ENCODE measurements at places on chromosomes 12 and 14. TPM values are rescaled to one million over a fixed set of nuclear protein-coding genes. Genes with fewer than 3 reads are reported as not detected.

Gene NUBPL
- 5.9 TPM for polyA plus RNA-seq

- peaks cover 2% of the 10 kb centered on the region for H3K27me3 ChIP-seq
- H3K27ac ChIP-seq: peak overlapping the region; percentile 97
- H3K4me1 ChIP-seq: peaks cover 100% of the 10 kb centered on the region
Observed at GRCh38 chr14:22474730-22475351, 114.2 kb downstream of the DAD1 start.

GRCh38 chr12:17348311-17348710 lies 741.7 kb downstream of the RERGL start:
- H3K4me1 ChIP-seq: no peaks in the 10 kb centered on the region
- no peaks in the 10 kb centered on the region for H3K27me3 ChIP-seq
- DNase-seq: no peak
- no peak overlapping the region for H3K27ac ChIP-seq
- H3K36me3 ChIP-seq: no peaks in the 10 kb centered on the region

DNA sequence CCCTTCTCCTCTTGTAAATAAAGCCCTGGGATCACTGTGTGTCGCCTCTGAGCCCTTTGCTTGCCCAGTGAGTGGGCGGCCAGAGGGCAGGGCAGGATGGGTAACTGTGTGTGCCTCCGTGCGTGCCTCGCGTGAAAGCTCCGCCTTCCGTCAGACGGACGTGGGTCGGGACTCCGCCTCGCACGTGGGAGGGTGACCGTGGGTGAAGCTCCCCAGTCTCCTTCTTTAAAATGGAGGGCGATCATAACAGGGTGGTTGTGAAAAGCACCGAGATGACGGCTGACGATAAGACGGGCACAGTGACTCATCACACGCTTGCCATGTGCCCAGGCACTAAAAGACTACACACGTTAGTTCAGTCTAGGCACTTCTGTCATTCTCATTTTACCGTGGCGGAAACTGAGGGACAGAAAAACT lies 9.2 kb downstream of the PHB2 start:
- peak overlapping the region; percentile 79 for H3K4me3 ChIP-seq
- peak overlapping the region; percentile 98 for H3K27ac ChIP-seq
- H3K27me3 ChIP-seq: peaks cover 15% of the 10 kb centered on the region
- H3K4me1 ChIP-seq: peaks cover 70% of the 10 kb centered on the region

DNA sequence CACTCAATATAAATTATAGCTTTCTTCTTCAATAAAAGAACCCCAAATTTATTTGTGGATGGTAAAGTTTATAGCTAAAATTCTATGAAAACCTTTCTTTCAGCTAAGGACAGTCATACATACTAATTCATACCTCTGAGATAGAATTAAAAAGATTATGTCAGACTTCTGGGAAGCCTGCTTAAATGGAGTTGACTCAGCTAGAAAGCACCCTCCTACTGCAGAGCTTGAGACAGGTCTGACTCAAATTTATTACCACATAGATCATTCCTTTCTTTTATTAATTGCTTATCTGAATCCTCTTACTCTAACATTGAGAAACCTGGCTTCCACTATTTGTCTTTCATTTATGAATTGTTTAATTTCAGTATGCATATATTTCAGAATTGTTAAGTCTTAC lies 1007.0 kb upstream of the LRFN5 start:
- H3K4me3 ChIP-seq: no peak overlapping the region
- no peaks in the 10 kb centered on the region for H3K27me3 ChIP-seq
- no peaks in the 10 kb centered on the region for H3K36me3 ChIP-seq
- no peak for DNase-seq
- H3K4me1 ChIP-seq: no peaks in the 10 kb centered on the region

Gene TAS2R8
- polyA plus RNA-seq: not detected

- peak overlapping the region; percentile 93 for H3K4me3 ChIP-seq
- peaks cover 27% of the 10 kb centered on the region for H3K27me3 ChIP-seq
- DNase-seq: no peak
- no peaks in the 10 kb centered on the region for H3K36me3 ChIP-seq
- H3K4me1 ChIP-seq: peaks cover 49% of the 10 kb centered on the region
Observed at GRCh38 chr14:53153702-53154112, 584 bp upstream of the DDHD1 start.

DNA sequence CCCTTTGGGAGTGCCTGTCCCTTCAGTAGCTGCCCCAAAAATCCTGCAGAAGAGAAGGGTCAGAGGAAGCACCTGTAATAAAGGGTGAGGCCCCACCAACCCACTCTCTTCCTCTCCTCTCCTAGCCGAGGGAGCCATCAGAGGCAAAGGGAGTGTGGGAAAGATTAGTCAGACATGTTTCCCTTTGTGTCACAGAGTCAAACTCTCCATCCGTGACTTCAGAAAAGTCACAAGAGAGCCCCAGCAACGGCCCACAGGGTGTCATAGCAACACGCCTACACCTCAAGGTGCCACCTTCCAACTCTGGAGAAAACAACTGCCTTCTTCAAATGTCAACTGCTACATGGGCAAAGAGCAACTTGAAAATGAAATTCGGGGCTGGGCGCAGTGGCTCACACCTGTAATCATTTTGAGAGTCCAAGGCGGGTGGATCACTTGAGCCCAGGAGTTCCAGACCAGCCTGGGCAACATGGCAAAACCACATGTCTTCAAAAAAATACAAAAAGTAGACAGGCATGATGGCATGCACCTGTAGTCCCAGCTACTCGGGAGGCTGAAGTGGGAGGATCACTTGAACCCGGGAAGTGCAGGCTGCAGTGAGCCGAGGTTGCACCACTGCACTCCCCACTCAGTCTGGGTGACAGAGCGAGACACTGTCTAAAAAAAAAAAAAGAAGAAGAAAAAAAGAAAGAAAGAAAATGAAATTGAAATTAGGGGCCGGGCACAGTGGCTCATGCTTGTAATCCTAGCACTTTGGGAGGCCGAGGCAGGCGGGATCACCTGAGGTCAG lies 17.7 kb upstream of the CD27 start:
- peak overlapping the region; percentile 82 for H3K27ac ChIP-seq
- peak; percentile 50 for DNase-seq
- H3K27me3 ChIP-seq: peaks cover 7% of the 10 kb centered on the region
- no peaks in the 10 kb centered on the region for H3K36me3 ChIP-seq

DNA sequence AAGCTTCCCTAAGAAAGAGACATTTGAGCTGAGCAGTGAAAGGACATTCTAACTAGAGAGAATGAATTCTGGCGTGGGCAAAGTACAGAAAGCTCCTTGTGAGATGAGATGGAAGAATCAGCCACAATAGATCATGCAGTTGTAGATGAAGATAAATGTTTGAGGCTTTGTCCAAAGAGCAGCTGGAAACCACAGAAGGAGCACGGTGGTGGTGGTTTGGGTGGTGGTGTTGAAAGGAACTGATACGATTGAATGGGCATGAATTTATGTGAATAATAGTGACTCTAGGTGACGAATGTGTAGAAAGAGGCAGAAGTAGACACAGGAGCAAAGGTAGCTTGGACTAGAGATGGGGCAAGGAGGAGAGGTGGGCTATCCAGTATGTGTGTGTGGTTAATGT lies 260.5 kb upstream of the TMTC1 start:
- H3K27me3 ChIP-seq: peaks cover 3% of the 10 kb centered on the region
- no peak overlapping the region for H3K27ac ChIP-seq
- DNase-seq: no peak
- no peak overlapping the region for H3K4me3 ChIP-seq
- H3K4me1 ChIP-seq: no peaks in the 10 kb centered on the region
- peaks cover 3% of the 10 kb centered on the region for H3K36me3 ChIP-seq

DNA sequence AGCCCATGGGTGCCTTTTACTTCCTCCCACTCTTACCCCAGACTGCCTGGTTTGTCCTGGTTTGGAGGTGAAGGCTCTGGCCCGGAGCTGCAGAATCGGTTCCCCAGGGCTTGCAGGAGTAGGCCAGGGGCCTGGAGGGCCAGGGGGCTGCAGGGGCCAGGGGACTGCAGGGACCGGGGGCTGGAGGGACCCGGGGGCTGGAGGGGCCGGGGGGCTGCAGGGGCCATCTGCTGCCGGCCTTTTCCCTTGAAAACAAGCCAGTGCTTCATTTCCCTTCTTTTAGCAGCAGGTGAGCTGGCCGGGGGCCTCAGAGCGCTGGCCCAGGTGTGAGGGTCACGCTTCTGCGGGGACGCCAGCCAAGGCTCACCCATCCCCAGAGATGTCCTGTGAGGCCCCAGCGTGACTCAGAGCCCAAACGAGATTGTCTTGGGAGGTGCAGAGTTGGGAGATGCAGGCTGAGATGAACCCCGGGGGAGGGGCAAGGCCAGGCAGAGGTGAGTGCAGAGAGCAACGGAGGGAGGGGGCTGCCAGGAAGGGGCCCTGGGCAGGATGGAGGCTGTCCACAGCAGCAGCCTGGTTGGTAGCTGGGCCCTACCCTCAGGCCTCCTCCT lies 154.9 kb downstream of the KIF26A start:
- no peaks in the 10 kb centered on the region for H3K4me1 ChIP-seq
- DNase-seq: no peak
- no peaks in the 10 kb centered on the region for H3K36me3 ChIP-seq
- no peak overlapping the region for H3K27ac ChIP-seq
- H3K4me3 ChIP-seq: no peak overlapping the region

- no peaks in the 10 kb centered on the region for H3K27me3 ChIP-seq
- DNase-seq: no peak
- peaks cover 2% of the 10 kb centered on the region for H3K4me1 ChIP-seq
- H3K27ac ChIP-seq: no peak overlapping the region
- H3K4me3 ChIP-seq: no peak overlapping the region
Observed at GRCh38 chr12:125988545-125988944, 923.3 kb downstream of the AACS start.

Gene NRL
- polyA plus RNA-seq: 3.0 TPM

- H3K27ac ChIP-seq: no peak overlapping the region
- H3K27me3 ChIP-seq: peaks cover 6% of the 10 kb centered on the region
- DNase-seq: no peak
- H3K36me3 ChIP-seq: peaks cover 20% of the 10 kb centered on the region
- H3K4me1 ChIP-seq: peaks cover 19% of the 10 kb centered on the region
- no peak overlapping the region for H3K4me3 ChIP-seq
Observed at GRCh38 chr14:64060648-64061096, 207.9 kb downstream of the SYNE2 start.

GRCh38 chr12:79183003-79183402 lies 318.4 kb downstream of the SYT1 start:
- no peak overlapping the region for H3K4me3 ChIP-seq
- DNase-seq: no peak
- no peak overlapping the region for H3K27ac ChIP-seq
- no peaks in the 10 kb centered on the region for H3K4me1 ChIP-seq

GRCh38 chr12:24861766-24862540 lies 86.9 kb downstream of the BCAT1 start:
- no peaks in the 10 kb centered on the region for H3K36me3 ChIP-seq
- no peak overlapping the region for H3K27ac ChIP-seq
- no peaks in the 10 kb centered on the region for H3K27me3 ChIP-seq
- peaks cover 3% of the 10 kb centered on the region for H3K4me1 ChIP-seq
- DNase-seq: no peak

Measured in immature natural killer cell (primary cell).